ENCODE measurements at places on chromosomes 13 and 19. TPM values are rescaled to one million over a fixed set of nuclear protein-coding genes. Genes with fewer than 3 reads are reported as not detected.

USHBP1 gene
- not detected for total RNA-seq

FCGBP gene
- total RNA-seq: 0.51 TPM

TMEM221 gene
- total RNA-seq: 0.17 TPM

OVOL3 gene
- not detected for total RNA-seq

VAV1 gene
- total RNA-seq: not detected

ZNF418 gene
- total RNA-seq: 8.4 TPM

Measured in fibroblast of lung (primary cell).